ENCODE measurements at places on chromosomes 1 and 21. TPM values are rescaled to one million over a fixed set of nuclear protein-coding genes. Genes with fewer than 3 reads are reported as not detected.

GRCh38 chr1:232597721-232598120, 32.2 kb downstream of the SIPA1L2 start:
- no peak for DNase-seq

The PLA2G2D gene
- total RNA-seq = not detected

DNA sequence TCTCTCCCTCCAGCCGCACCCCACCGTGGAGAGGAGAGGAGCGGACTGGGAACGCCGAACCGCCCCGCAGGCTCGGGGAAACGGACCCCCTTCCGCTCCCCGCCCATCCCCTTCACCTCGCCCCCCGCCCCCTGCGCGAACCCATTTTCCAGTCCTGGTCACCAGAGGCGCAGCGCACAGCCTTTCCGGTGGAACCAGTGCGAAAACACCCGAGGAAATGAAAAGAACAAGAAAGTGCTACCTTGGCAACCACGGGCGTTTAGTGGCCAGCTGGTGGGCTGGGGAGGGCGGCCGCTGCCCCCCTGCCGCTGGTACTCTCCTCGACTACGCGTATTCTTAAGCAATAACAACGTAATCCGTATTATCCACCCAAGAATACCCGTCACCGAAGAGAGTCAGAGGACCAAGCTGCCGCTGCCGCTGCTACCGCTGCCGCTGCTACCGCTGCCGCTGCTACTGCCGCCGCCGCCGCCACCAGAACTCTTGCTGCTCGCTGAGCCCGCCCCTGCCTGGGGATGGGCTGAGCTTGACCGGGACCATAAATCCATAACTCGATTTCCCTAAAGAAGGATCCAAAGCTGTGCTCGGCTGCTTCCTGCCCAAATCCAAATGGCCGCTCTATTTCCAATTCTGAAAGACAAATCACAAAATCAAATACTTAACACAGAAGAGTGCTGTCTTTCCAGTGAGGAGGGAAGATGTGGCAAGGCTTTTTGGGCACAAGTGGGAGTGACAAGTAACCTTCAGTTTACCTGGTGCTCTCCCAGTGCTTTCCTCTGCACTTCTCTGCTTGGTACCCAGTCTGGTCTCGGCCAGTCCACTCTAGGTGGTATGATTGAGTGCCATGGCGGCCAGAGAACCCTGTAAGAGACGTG, 125.2 kb upstream of the DPYD start:
- DNase-seq = no peak

DNA sequence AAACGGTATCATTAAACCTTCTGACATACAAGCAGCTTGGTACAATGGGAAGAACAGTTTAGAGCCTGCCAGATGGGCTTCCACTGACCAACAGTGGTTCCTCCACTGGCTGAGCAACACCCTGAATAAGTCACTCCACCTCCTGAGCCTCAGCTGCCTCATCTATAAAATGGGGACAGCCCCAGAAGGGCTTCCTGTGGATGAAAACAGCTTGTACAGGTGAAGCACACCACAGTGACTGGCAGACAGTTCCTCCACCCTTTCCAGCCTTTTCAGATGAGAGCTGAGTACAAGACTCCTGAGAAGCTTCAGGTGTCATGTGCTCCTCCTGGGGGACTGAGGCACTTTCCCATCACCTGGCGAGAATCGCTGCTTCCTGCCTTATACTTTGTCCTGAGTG, 2.1 kb downstream of the CAPZB start:
- DNase-seq = no peak

The CFHR3 gene
- total RNA-seq = not detected

The KCNE2 gene
- total RNA-seq = not detected

DNA sequence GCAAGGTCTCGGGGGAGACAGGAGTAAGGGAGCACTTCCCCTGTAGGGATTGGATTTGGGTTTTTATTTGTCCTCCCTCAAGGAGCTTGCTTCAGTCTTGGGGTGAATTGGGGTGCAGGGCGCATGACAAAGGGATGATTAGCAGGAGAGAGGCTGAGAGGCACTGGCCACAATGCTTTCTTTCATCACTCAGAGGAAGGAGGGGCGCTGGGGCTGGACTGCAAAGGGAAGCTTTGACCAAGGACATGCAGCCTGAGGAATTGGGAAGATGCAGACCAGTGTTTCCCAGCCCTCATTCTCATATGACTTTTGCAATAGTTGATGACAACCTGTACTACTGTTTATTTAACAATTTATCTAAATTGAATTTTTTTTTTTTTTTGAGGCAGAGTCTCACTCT, 34.1 kb upstream of the PDPN start:
- DNase-seq = no peak

DNA sequence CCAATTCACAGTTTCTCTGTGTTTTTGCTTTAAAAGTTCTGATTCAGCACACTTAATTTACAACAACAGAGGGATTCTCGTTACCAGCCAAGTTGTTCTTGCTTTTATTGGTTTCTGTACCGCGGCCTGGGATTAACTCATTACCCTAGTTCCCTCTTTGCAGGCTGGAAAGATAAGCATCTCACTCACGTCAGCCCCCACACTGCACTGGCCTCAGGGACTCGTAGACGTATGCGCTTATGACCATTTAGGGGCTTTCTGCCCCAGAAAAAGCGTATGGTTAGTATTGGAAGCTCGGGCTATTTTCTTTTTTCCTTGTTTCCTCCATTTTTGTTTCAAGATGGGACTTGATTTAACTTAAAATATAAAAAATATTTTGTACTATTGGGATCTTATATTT, 76.0 kb downstream of the POFUT2 start:
- DNase-seq = no peak

The CYB5RL gene
- 2.8 TPM for total RNA-seq

GRCh38 chr1:169059421-169059820, 47.1 kb upstream of the ATP1B1 start:
- no peak for DNase-seq

DNA sequence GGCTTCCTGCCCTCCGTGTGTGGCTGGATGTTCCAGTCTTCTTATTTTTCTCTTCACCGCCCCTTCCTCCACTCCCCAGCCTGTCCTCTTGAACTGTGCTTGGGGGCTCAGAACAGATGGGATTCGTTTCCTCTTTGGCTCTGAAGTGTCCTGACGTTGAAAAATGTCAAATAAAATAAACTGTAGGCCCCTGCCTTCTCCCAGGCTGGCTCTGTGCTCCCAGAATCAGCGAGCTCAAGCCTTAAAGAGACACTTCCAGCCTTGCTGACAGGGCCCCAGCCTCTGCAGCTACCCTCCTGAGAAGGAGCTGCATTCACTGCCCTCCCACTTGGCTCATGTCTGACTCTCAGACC, 104.2 kb upstream of the IPO9 start:
- DNase-seq = no peak

GRCh38 chr21:41167348-41168342, at the start of gene BACE2:
TSS of gene BACE2 (plus strand) at chr21:41168160. CDS start at chr21:41168264, 104 bp downstream.
- no peak for DNase-seq

DNA sequence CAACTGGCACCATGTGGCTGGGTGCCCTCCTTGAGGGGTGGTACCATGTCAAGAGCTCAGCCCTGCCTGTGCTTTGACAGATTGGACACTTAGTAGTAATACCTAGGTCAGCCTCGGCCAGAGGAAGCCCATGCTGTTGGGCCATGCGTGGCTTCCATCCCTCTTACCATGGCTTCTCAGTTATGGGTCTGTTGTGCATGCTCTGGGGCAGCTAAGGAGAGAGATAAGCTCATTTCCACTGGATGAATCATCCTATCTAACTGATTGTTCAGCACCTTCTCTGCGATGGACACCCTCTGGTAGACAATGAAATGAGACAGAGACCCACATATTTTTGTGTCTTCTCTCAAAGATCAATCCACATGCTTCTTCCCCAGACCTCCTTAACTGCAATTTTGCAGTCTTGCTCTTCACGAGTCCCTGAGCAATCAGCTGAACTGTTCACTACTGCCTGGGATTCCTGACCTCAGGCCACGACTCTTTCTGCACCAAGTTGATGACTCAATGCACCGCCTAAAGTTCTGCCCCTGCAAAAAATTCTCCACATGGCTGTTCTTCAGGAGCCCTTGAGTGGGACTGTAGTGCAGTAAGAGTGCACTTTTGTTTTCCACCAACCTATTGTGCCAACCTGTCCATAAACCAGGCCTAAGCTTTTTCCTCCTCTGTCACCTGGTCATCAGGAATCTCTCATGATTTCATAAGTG, 6.9 kb upstream of the TRIM62 start:
- no peak for DNase-seq

GRCh38 chr1:227092069-227092468, 152.0 kb downstream of the COQ8A start:
- no peak for DNase-seq

- DNase-seq = no peak
Measured at GRCh38 chr1:87866416-87866815, 537.7 kb downstream of the LMO4 start.

DNA sequence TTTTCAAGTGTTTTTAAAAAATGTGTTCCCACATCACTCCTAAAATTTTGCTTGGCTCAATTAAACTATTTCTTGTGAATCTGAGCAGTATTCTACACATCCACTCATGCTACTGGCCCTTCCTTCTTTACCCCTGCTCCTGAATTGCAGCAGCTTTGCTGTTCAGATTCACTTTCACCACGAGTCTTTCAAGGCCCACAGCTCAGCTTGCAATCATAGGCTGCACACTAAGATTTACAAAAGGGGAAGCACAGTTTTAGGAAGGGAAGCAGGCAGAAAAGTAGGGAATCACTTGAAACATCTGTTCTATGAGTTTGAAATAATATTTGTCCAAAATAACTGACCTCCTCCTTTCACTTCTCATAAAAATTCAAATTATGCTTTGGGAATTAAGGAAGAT, 70.9 kb upstream of the EDEM3 start:
- DNase-seq = no peak

The GPR37L1 gene
- total RNA-seq = 0.07 TPM

The TRIM67 gene
- total RNA-seq = not detected

DNA sequence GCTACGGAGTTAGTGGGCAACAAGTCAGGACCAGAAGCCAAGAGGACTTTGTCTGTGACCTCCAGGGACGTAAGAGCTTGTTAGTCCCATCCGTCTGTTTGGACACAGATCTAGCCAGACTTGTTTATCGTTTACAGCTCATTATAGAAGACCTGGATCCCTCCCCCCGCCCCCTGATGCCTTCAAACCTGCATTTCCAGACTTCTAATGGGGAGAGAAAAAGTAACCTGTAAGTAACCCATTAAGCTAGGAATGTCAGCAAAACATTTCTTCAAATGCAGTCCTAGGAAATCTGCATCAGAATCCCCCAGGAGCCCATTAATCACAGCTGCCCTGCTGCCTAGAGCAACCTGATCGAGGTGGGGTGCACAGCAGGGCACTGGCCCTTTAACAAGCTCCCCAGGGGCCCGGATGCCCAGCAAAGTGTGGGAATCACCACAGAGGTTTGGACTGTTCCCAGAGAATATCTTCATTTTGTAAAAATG, 1.4 kb upstream of the MAD2L2 start:
- DNase-seq = no peak

The FBXO2 gene
- 0.51 TPM for total RNA-seq

The SYT2 gene
- total RNA-seq = not detected

The HPDL gene
- 2.9 TPM for total RNA-seq

- DNase-seq = no peak
Measured at GRCh38 chr1:176183618-176184017, 23.5 kb downstream of the COP1 start.

The CALML6 gene
- total RNA-seq = not detected

The BNIPL gene
- not detected for total RNA-seq

The TAS1R3 gene
- not detected for total RNA-seq

- DNase-seq = no peak
Measured at GRCh38 chr21:41152147-41152546, 15.8 kb upstream of the BACE2 start.

The THBS3 gene
- total RNA-seq = 4.9 TPM

- DNase-seq = no peak
Measured at GRCh38 chr1:110188035-110188618, 22.0 kb upstream of the KCNC4 start.

The ADORA3 gene
- not detected for total RNA-seq

- no peak for DNase-seq
Measured at GRCh38 chr1:210347112-210347511, 18.4 kb downstream of the HHAT start.

GRCh38 chr1:10867914-10868598, 71.6 kb upstream of the CASZ1 start:
- DNase-seq = no peak

The EFNA3 gene
- 1.7 TPM for total RNA-seq

DNA sequence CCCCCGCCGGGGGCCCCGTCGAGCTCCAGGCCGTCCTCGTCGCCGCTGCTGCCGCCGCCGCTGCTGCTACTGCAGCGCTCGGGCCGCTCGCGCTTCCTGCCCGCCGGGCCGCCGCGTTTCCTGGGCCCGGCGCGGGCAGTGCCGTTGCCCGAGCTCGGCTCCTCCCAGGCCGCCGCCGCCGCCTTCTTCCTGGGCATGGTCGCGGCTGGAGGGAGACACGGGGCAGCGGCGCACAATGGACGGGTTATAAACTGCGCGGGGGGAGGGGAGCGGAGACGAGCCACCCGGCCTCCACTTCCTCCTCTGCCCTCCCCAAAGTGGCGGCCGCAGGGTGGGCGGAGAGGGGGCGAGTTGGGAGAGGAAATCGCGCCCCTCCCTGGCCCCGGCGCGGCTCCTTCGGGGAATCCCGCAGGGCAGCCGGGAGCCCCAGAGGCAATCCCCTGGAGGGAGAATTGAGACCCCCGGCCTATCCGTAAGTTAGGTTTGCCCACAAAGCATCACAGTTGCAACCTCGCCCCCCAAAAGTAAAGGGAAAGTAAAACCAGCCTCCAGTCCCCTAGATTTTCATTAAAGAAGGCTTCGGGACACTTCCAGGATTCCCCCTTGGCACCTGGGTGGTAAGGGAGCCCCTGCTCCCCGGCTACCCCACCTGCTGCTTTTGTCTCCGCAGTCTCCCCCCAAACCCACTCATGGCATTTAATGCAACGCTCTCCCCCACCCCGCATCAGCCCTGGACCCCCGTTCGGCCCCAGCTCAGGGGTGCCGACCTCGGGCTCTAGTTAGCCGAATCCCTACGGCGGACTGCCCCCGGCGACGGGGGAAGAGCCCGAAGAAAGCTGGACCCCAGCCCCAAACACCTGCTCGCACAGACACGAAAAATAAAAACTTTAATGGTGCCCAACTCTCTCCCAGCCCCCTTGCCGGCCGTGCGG, 893 bp downstream of the RCC2 start:
- no peak for DNase-seq

The SMIM1 gene
- 3.6 TPM for total RNA-seq

GRCh38 chr1:177354247-177354646, 183.5 kb downstream of the BRINP2 start:
- no peak for DNase-seq

The BMP8B gene
- 0.58 TPM for total RNA-seq

DNA sequence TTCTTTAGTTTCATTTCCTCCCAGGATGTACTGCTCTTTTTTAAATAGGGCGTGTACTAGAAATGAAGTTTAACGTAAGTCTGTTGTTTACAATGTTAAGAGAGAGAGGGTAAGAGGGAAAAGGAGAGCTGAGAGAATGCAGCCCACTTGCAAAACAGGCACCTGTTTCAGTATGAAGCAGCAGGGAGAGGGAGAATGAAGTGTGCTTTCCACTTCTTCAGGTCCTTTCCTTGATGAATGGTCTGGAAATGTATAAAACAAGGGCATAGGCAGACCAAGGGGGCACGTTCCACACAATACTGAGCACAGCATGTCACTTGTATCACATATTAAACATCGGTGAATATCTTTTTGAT, 2.0 kb downstream of the KCNA3 start:
- no peak for DNase-seq
